Ovary (tissue), 10 donors: ENCODE measurements at places on chromosomes 16 and 17.

DNA sequence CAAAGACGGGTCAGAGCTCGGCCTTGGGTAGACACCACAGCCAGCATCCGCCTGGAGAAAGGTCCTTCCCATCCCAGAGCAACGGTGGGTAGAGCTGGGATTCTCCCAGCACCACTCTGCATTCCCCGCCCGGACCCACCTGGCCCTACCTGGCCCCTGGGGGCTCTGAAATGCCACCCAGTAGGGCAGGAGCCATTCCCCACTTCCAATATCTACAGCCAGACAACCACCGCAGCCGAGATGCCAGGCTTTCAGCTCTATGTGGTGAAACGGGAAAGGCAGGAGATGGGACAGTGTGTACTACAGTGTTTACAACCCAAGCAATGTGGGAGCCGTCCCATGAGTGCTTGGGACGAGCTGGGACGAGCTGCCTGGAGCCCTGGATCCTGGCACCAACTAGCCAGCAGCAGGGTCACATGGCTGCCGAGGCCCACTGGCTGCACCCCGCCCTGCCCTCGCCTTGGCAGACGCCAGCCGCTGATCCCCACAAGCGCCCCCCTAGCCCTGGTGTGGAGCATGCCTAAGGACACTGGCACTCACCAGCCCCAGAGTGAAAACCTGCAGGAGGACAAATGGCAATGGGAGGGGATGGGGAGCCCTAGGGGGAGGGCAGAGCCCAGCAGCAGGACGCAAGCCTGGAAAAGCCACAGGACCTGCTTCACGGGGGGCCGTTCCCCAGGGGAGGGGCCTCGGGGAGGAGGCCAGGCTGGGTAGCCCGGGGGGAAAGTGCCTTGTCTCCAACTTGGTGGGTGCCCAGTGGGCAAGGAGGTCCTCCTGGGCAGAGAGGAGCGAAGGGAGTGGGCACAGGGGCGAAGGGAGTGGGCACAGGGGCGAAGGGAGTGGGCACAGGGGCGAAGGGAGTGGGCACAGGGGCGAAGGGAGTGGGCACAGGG is 13.5 kb downstream of the TMC6 start:
- no peak for DNase-seq
- no peaks in the 10 kb centered on the region for H3K36me3 ChIP-seq
- no peaks in the 10 kb centered on the region for H3K27me3 ChIP-seq
- no peak overlapping the region for H3K27ac ChIP-seq
- H3K4me3 ChIP-seq: no peak overlapping the region

- DNase-seq: no peak
- no peaks in the 10 kb centered on the region for H3K27me3 ChIP-seq
- H3K36me3 ChIP-seq: no peaks in the 10 kb centered on the region
- H3K4me1 ChIP-seq: peaks cover 3% of the 10 kb centered on the region
- no peak overlapping the region for H3K27ac ChIP-seq
Observed at GRCh38 chr17:37737971-37738370, 6.9 kb downstream of the HNF1B start.

GRCh38 chr17:83097831-83098230 is 18.4 kb downstream of the METRNL start:
- DNase-seq: no peak
- peaks cover 21% of the 10 kb centered on the region for H3K4me1 ChIP-seq
- no peak overlapping the region for H3K4me3 ChIP-seq
- H3K36me3 ChIP-seq: no peaks in the 10 kb centered on the region
- no peaks in the 10 kb centered on the region for H3K27me3 ChIP-seq
- H3K27ac ChIP-seq: no peak overlapping the region

DNA sequence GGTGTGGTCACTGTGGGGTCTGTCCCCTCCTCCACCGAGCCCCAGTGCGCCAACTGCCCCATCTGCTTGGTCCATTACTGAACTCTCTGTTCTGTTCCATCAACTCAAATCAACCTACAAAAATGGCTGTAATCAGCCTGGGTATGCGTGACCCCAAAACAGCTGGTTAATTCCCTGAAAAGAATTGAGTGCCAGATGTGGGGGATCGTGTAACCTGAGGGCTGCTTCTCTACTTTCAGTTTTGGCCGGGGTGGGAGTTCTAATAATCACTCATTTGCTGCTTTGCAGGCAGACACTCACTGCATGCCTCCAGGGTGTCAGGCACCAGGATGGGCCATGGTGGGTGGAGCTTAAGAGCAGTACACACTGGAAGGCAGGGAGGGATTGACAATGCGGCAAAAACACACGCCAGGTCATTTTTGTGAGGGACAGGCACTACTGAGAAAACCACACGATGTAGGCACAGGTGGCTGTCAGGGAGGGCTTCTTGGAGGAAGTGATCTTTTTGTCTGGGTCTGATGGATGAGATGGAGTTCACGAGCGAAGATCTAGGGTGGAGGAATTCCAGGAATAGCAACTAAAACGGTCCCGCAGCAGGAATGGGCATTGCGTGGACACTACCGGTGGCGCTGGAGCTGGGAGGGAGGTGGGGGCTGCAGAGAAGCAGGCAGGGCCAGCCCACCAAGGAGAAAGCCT is 30.4 kb upstream of the SSTR5 start:
- no peaks in the 10 kb centered on the region for H3K27me3 ChIP-seq
- H3K4me1 ChIP-seq: no peaks in the 10 kb centered on the region
- no peak for DNase-seq
- no peak overlapping the region for H3K27ac ChIP-seq

GRCh38 chr17:44738214-44738906 is 20.4 kb upstream of the ADAM11 start:
- no peak for DNase-seq
- H3K4me1 ChIP-seq: no peaks in the 10 kb centered on the region
- H3K27me3 ChIP-seq: no peaks in the 10 kb centered on the region

DNA sequence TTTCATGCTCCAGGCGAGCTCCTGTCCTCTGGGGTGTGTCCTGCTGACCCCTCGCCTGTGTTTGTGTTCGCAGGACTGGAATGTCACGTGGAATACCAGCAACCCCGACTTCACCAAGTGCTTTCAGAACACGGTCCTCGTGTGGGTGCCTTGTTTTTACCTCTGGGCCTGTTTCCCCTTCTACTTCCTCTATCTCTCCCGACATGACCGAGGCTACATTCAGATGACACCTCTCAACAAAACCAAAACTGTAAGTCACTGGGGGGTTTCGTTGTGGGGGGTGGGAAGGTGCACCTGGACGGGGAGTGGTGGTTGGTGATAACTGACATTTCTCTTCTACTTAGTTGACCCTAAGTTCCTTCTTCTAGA is 58.3 kb downstream of the ABCC1 start:
- no peaks in the 10 kb centered on the region for H3K36me3 ChIP-seq
- no peaks in the 10 kb centered on the region for H3K27me3 ChIP-seq

DNA sequence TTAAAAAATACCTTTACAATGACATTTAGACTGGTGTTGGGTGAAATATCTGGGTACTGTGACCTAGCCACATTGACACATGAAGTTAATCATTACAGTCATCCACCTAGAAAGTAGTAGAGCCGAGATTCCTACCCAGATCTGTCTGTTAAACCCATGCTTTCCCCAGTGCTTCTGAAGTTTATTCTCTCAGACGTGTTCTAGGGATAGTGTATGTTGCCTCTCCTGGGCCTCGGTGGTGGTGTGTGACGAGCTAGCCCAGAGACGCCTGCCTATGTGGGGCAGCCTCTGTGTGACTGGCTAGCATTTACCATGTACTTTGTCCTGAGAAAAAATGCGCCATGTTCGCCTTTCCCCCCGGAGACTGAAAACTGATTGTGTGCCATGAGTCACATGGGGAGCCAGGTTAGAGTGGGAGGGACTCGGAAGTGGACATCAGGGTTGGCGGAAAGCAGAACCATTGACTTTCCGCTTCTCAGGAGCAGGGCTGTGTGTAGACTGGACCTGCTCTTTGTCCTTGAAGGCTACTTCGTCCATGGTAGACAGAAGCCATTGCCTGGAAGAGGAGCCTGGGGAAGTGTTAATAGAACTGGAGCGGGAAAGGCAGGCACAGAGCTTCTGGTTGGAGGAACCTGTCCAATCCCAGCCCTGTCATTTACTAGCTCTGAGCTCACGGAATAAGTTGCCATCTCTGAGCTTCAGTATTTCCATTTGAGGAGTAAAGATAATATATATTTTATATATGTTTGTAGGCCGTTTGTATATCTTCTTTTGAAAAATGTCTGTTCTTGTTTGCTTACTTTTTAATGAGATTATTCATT is 235.5 kb downstream of the SNX29 start:
- no peak for DNase-seq
- H3K36me3 ChIP-seq: no peaks in the 10 kb centered on the region
- H3K27ac ChIP-seq: no peak overlapping the region
- no peaks in the 10 kb centered on the region for H3K27me3 ChIP-seq
- H3K4me1 ChIP-seq: no peaks in the 10 kb centered on the region

DNA sequence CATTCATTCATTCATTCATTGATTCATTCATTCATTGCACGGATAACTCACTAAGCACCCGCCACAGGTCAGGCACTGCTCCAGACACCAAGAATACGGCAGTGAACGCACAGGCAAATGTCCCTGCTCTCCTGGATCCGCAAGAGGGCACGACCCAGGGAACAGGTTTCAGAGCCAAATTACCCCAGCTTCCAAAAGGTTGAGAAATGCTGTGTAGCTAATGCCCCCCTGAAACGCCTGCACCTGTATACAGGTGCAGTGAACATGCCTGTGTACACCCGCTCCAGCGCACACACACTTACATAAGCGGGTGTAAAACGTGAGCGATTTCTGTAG is 9.6 kb upstream of the UBE2I start:
- DNase-seq: no peak
- H3K27me3 ChIP-seq: peaks cover 8% of the 10 kb centered on the region
- H3K36me3 ChIP-seq: no peaks in the 10 kb centered on the region
- H3K4me3 ChIP-seq: no peak overlapping the region

GRCh38 chr16:53826658-53827057 is 122.7 kb downstream of the FTO start:
- no peak for DNase-seq
- no peaks in the 10 kb centered on the region for H3K36me3 ChIP-seq
- no peak overlapping the region for H3K4me3 ChIP-seq
- peaks cover 2% of the 10 kb centered on the region for H3K4me1 ChIP-seq

DNA sequence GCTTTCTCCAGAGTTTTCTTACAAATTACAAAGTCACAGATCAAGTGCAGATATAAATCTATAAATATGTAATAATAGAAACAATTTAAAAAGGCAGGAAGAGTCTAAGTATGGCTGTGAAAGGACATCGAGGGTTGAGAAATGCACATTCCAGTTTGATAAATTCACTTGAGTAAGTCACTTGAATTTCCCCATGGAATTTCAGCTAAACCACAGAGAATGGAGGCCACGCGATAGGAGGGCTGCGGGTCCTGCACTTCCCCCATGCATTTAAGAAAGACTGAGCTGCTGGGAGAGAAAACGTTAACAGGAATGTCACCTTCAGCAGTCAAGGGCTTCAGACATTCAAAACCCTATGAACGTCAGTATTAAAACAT is 6.1 kb upstream of the MXRA7 start:
- no peak for DNase-seq
- H3K4me3 ChIP-seq: no peak overlapping the region
- no peak overlapping the region for H3K27ac ChIP-seq
- no peaks in the 10 kb centered on the region for H3K27me3 ChIP-seq
- no peaks in the 10 kb centered on the region for H3K36me3 ChIP-seq

DNA sequence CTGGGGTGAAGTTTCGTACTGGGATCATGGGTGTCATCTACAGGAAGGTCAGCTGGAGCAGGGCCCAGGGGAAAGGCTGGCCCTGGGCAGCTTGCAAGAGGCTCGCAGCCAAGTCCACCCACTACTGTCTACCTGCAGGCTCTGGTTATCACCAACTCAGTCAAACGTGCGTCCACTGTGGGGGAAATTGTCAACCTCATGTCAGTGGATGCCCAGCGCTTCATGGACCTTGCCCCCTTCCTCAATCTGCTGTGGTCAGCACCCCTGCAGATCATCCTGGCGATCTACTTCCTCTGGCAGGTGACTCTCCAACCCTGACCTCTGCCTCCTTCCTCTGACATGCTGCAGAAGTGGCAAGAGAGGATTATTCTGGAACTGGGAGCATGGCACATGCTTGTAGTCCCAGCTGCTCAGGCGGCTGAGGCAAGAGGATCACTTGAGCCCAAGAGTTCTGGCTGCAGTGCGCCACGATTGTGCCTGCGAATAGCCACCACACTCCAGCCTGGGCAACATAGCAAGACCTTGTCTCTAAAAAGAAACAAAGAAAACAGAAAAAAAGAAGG is 29.2 kb downstream of the ABCC3 start:
- no peaks in the 10 kb centered on the region for H3K36me3 ChIP-seq
- H3K27ac ChIP-seq: no peak overlapping the region
- no peaks in the 10 kb centered on the region for H3K27me3 ChIP-seq
- H3K4me3 ChIP-seq: no peak overlapping the region
- peaks cover 2% of the 10 kb centered on the region for H3K4me1 ChIP-seq

DNA sequence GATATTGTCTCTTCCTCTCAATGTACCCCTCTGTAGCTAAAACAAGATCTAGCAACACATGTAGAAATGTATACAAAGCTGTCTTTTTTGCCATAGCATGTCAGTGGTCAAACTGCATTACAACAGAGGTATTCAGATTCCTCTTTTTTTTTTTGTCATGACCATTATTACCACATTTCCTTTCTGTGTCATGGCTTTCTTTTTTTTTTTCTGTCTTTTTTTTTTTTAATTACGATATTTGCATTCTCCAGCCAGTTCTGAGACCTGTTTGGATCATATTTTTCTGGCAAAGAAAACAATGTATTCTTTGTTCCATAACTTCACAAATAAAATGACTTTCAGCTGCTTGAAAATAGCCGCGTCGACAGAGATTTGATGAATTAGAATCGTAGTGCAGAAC is 27.4 kb upstream of the CAPNS2 start:
- DNase-seq: no peak
- no peaks in the 10 kb centered on the region for H3K27me3 ChIP-seq
- H3K4me1 ChIP-seq: no peaks in the 10 kb centered on the region
- H3K4me3 ChIP-seq: no peak overlapping the region
- no peak overlapping the region for H3K27ac ChIP-seq

DNA sequence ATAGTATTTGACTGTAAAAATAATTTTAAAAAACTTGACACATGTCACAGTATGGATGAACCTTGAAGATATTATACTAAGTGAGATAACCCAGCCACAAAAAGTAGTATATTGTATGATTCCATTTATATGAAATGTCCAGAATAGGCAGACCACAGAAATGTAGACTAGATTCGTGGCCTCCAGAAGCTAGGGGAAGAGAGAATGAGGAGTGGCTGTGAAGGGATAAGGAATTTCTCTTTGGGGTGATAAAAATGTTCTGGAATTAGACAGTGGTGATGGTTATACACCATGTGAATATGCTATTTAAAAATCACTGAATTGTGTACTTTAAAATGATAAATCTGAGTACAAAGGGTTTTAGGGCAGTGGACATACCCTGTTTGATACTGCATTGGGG is 253.1 kb upstream of the DYNLRB2 start:
- no peak overlapping the region for H3K4me3 ChIP-seq
- no peaks in the 10 kb centered on the region for H3K27me3 ChIP-seq
- H3K27ac ChIP-seq: no peak overlapping the region
- no peaks in the 10 kb centered on the region for H3K36me3 ChIP-seq
- no peaks in the 10 kb centered on the region for H3K4me1 ChIP-seq

GRCh38 chr16:79856581-79856980 is 256.0 kb upstream of the MAF start:
- no peak overlapping the region for H3K27ac ChIP-seq
- no peaks in the 10 kb centered on the region for H3K4me1 ChIP-seq
- no peak overlapping the region for H3K4me3 ChIP-seq
- no peaks in the 10 kb centered on the region for H3K36me3 ChIP-seq

GRCh38 chr17:74329378-74329777 is 3.4 kb downstream of the KIF19 start:
- H3K4me3 ChIP-seq: no peak overlapping the region
- peaks cover 3% of the 10 kb centered on the region for H3K4me1 ChIP-seq
- DNase-seq: no peak

GRCh38 chr17:48001197-48001596 is 30.3 kb downstream of the CDK5RAP3 start:
- no peaks in the 10 kb centered on the region for H3K4me1 ChIP-seq
- H3K27ac ChIP-seq: no peak overlapping the region
- H3K4me3 ChIP-seq: no peak overlapping the region
